ENCODE measurements at places on chromosomes 3 and 15.

DNA sequence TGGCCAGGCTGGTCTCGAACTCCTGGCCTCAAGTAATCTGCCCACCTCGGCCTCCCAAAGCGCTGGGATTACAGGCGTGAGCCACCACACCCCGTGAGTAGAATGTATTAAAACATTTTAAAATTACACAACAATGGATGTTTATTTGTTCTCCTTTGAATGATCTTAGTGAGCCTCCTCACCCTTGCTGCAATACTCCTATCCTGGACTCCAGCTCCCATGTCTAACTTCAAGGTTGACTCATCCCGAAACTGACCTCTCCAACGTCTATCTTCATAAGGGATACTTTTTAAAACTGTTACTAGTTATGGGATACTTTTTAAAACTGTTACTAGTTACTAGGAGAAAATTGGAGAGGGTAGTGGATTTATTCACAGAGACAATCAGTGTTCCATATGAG, 17.8 kb upstream of the RHCG start:
- no peak overlapping the region for H3K4me3 ChIP-seq
- no peak overlapping the region for H3K27ac ChIP-seq
- H3K36me3 ChIP-seq, result no peaks in the 10 kb centered on the region
- no peak for DNase-seq

DNA sequence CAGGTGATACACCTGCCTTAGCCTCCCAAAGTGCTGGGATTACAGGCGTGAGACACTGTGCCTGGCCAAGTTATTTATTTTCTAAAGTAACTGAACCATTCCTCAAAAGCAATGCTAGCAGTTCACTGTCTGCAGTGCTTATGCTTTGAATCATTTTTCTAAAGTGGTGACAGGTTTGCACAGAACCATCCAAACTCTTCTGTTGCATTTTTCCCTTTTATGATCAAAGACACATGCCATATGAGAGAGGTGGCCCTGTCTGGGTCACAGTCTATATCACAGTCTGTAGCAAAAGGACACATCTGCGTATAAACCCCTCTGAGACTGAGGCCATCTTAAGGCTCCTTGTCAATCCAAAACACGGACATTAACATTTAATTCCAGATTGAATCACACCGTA, 17.2 kb downstream of the CDCP1 start:
- no peaks in the 10 kb centered on the region for H3K36me3 ChIP-seq
- H3K27ac ChIP-seq, result no peak overlapping the region
- H3K4me3 ChIP-seq, result no peak overlapping the region
- peaks cover 57% of the 10 kb centered on the region for H3K27me3 ChIP-seq
- DNase-seq, result no peak
- no peaks in the 10 kb centered on the region for H3K4me1 ChIP-seq

GRCh38 chr3:119492128-119492527, 6.2 kb upstream of the TIMMDC1 start:
- no peak overlapping the region for H3K4me3 ChIP-seq
- DNase-seq, result no peak
- H3K27me3 ChIP-seq, result no peaks in the 10 kb centered on the region
- H3K27ac ChIP-seq, result no peak overlapping the region
- peaks cover 7% of the 10 kb centered on the region for H3K36me3 ChIP-seq

- no peak overlapping the region for H3K4me3 ChIP-seq
- peaks cover 14% of the 10 kb centered on the region for H3K27me3 ChIP-seq
- no peaks in the 10 kb centered on the region for H3K4me1 ChIP-seq
- H3K36me3 ChIP-seq, result no peaks in the 10 kb centered on the region
- no peak overlapping the region for H3K27ac ChIP-seq
These were observed 170.4 kb upstream of the CTDSPL start for GRCh38 chr3:37691213-37691830.

- peaks cover 19% of the 10 kb centered on the region for H3K27me3 ChIP-seq
- no peak overlapping the region for H3K4me3 ChIP-seq
- no peaks in the 10 kb centered on the region for H3K4me1 ChIP-seq
These were observed 23.7 kb downstream of the CYP19A1 start for GRCh38 chr15:51314391-51315337.

DNA sequence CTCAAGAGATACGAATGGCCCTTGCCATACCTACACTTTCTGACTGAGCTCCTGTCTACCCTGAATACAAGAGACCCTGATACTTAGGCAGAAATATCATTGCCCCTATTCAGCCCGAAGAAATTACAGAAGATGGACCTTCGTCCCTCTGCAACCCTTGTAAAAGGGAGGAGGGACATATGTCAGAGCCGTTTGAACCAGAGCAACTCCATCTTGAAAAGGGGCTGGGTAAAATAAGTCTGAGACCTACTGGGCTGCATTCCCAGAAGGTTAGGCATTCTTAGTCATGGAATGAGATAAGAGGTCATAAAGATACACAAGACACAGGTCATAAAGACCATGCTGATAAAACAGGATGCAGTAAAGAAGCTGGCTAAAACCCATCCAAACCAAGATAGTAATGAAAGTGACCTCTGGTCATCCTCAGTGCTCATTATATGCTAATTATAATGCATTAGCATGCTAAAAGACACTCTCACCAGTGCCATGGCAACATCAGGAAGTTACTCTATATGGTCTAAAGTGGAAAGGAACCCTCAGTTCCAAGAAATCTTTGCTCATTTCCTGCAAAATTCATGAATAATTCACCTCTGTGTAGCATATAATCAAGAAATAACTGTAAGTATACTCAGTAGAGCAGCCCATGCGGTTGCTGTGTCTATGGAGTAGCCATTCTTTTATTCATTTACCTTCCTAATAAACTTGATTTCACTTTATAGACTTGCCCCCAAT, 49.7 kb upstream of the GPD1L start:
- H3K4me1 ChIP-seq, result no peaks in the 10 kb centered on the region
- DNase-seq, result no peak
- H3K4me3 ChIP-seq, result no peak overlapping the region
- H3K27me3 ChIP-seq, result peaks cover 23% of the 10 kb centered on the region

DNA sequence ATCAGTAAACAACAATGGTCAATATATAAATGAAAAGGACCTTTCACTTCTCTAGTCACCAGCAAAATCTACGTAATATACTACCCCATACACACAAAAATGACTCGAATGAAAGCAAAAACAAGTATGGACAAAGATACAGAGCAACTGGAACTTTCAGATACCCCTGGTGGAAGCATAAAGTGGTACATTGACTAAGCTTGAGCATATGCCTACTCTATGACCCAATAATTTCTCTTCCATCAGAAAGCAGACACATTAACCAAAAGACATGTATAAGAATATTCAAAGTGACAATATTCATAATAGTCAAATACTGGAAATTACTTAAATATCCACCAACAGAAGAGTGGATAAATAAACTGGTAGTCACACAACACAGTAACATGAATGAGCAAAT, 86.0 kb downstream of the EFL1 start:
- no peaks in the 10 kb centered on the region for H3K27me3 ChIP-seq
- H3K36me3 ChIP-seq, result peaks cover under 1% of the 10 kb centered on the region
- DNase-seq, result no peak

DNA sequence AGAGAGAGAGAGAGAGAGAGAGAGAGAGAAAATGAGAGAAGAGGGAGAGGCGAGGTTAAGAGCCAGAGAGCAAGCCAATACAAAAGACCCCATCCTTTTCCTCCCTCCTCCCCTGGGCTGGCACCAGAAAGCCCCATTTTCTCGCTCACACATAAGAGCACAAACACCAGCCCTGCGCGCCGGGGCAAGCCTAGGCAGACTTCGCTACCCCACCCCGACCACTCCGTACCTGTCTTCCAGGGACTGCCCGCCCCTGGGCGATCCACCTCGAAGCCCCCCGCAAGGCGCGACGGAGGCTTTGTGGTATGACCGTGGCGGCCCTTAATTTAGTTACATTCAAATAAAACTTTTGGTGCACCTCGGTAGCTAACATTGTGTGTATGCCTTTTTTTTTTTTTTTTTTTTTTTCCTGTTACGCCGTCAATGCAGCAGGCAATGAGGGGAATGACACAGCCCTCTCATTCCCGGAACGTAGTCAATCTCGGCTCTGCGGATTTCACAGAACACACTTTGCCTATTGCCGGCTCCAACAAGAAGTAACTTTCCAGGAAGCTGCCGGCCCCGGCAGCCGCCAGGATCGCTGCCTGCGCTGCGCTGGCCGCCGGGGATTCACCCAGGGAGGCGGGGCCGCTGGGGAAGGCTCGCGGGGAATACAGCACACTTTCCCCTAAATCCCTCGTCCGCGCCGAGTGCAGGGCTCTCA, 7.7 kb downstream of the BCL6 start:
- peaks cover 44% of the 10 kb centered on the region for H3K4me1 ChIP-seq
- peak overlapping the region; percentile 98 for H3K27ac ChIP-seq
- peak overlapping the region; percentile 99 for H3K4me3 ChIP-seq
- peak; percentile 57 for DNase-seq
- H3K36me3 ChIP-seq, result peaks cover 64% of the 10 kb centered on the region

GRCh38 chr3:72727172-72727571, 121.1 kb downstream of the SHQ1 start:
- H3K36me3 ChIP-seq, result no peaks in the 10 kb centered on the region
- H3K27ac ChIP-seq, result no peak overlapping the region
- H3K4me1 ChIP-seq, result no peaks in the 10 kb centered on the region
- no peak for DNase-seq
- no peaks in the 10 kb centered on the region for H3K27me3 ChIP-seq
- H3K4me3 ChIP-seq, result no peak overlapping the region

DNA sequence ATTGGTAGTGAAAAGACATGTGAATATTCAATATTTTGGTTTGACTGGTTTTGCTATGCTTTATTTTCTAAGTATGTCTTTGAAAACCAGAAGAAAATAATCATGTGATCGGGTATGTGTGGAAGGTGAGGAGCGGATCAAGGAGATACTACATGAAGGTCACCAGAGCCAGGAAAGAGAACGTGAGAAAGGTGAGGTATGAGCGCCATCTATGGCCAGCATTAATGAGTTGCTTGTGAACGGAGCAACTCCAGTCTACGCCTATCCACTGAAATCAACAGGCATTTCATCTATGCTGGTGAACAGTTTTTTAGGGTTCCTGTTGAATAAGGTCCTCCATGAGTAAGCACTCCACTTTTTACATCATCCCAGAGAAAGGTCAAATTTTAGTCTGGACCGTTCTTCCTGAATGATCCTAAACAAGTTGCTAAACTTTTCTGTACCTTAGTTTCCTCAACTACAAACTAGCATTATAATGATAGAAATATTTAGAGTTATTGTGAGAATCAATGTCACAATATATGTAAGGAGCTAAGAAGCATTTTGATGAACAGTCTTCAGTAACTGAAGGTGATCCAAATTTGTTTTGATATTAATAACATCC, 1435.2 kb upstream of the CADM2 start:
- H3K27me3 ChIP-seq, result no peaks in the 10 kb centered on the region
- H3K4me1 ChIP-seq, result no peaks in the 10 kb centered on the region
- DNase-seq, result no peak
- H3K4me3 ChIP-seq, result no peak overlapping the region
- H3K27ac ChIP-seq, result no peak overlapping the region
- no peaks in the 10 kb centered on the region for H3K36me3 ChIP-seq

DNA sequence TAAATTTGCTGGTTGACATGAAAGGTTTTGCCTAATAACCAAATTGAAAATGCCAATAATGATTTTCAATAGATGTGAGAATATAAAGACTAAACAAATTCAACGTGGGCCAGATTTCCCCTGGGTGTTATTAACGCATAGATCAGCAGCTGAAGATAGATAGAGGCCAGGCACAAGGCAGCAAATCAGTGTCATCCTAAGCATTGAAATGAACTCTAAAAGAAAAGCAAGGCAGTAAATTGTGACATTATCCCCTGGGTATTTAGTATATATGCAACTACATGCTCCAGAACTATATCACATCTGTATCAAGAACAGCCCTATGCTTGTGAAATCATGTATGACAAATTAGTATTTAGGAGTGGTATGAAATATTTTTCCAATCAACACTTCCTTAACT, 167.1 kb upstream of the EPHA3 start:
- H3K4me3 ChIP-seq, result no peak overlapping the region
- no peak overlapping the region for H3K27ac ChIP-seq
- no peaks in the 10 kb centered on the region for H3K36me3 ChIP-seq
- no peaks in the 10 kb centered on the region for H3K27me3 ChIP-seq

DNA sequence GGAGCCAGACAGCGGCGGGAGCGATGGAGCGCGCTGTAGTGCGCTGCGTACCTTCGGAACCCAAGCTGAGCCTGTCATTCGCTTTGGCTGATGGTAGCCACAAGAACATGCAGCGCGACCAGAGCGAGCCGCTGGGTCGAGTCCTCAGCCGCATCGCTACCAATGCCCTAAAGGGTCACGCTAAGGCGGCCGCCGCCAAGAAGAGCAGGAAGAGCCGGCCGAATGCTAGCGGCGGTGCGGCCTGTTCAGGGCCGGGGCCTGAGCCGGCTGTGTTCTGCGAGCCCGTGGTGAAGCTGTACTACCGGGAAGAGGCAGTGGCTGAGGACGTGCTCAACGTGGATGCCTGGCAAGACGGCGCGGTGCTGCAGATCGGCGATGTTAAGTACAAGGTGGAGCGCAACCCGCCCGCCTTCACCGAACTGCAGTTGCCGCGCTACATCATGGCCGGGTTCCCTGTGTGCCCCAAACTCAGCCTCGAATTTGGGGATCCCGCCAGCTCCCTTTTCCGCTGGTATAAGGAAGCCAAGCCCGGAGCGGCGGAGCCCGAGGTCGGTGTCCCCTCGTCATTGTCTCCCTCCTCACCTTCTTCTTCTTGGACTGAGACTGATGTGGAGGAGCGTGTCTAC, 498 bp downstream of the PDE12 start:
- H3K36me3 ChIP-seq, result peaks cover 45% of the 10 kb centered on the region
- peak; percentile 22 for DNase-seq
- peak overlapping the region; percentile 85 for H3K4me3 ChIP-seq
- H3K27ac ChIP-seq, result peak overlapping the region; percentile 99

GRCh38 chr3:177642042-177642803, 444.9 kb upstream of the TBL1XR1 start:
- H3K27me3 ChIP-seq, result no peaks in the 10 kb centered on the region
- H3K27ac ChIP-seq, result peak overlapping the region; percentile 58
- H3K4me3 ChIP-seq, result peak overlapping the region; percentile 58

DNA sequence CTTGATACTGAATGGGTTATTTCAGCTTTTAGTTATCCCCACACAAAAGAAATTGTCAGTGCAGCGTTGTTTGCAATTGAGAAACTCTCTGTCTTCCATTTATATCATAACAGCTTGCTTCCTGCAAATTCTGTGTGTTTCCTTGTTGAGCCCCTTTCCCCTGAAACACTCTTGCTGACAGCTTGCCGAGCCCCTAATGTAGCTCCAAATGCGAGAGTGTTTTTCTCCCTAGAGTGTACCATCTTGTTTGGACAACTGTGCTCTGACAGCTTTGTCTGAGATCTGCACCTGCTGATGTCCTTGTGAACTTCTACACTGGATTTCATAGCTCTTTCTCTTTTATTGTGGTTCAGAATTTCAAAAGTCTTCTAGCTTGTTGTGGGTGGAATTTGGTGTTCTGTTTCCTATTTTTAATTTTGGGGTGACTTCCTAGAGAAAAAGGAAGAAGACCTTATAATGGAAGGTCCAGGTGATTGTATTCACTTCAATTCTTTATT, 343.5 kb downstream of the PDCD6IP start:
- H3K27ac ChIP-seq, result no peak overlapping the region
- H3K36me3 ChIP-seq, result no peaks in the 10 kb centered on the region
- H3K4me1 ChIP-seq, result no peaks in the 10 kb centered on the region
- no peaks in the 10 kb centered on the region for H3K27me3 ChIP-seq
- no peak for DNase-seq

DNA sequence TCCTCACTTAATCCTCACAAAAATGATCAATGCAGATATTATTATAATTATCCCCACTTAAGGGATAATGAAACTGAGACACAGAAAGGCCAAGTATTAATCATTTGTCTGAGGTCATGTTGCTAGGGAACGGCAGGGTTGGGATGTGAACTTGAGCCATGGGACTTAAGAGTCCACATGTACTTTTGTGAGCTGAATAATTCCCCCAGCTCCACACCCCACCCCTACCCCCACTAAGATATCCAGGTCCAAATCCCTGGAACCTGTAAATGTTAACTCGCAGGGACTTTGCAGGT, 290.5 kb upstream of the GADL1 start:
- H3K36me3 ChIP-seq, result no peaks in the 10 kb centered on the region
- no peak for DNase-seq
- H3K27me3 ChIP-seq, result no peaks in the 10 kb centered on the region
- H3K4me3 ChIP-seq, result no peak overlapping the region
- H3K27ac ChIP-seq, result no peak overlapping the region
- H3K4me1 ChIP-seq, result no peaks in the 10 kb centered on the region
